ENCODE measurements at places on chromosomes 13 and 19.
A peak's percentile ranks its signal among the peaks of the same experiment; 100 is the strongest.

- no peaks in the 10 kb centered on the region for H3K4me1 ChIP-seq
- H3K27ac ChIP-seq: no peak overlapping the region
- H3K4me3 ChIP-seq: no peak overlapping the region
- H3K36me3 ChIP-seq: no peaks in the 10 kb centered on the region
- no peak for DNase-seq
Observed at GRCh38 chr13:58343076-58343475, 711.5 kb downstream of the PCDH17 start.

DNA sequence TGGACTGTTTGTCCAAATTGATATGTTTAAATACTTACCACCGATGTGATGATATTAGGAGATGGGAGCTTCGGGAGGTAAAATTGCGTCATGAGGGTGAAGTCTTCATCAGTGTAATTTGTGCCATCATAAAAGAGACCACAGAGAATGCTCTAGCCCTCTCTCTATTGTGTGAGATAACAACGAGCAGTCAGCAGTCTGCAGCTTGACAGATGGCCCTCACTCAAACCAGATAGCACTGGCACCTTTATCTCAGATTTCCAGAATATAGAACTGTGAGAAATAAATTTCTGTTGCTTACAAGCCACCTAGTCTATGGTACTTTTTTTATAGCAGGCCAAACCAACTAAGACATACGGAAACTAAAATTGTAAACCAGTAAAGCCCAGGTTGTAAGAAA, 1718.9 kb upstream of the MIR17HG start:
- H3K27me3 ChIP-seq: no peaks in the 10 kb centered on the region
- no peak overlapping the region for H3K27ac ChIP-seq
- DNase-seq: no peak
- H3K36me3 ChIP-seq: no peaks in the 10 kb centered on the region

GRCh38 chr13:33175991-33176390, 109.6 kb downstream of the STARD13 start:
- no peak overlapping the region for H3K4me3 ChIP-seq
- DNase-seq: no peak
- no peak overlapping the region for H3K27ac ChIP-seq
- H3K4me1 ChIP-seq: peaks cover 7% of the 10 kb centered on the region
- H3K27me3 ChIP-seq: no peaks in the 10 kb centered on the region

DNA sequence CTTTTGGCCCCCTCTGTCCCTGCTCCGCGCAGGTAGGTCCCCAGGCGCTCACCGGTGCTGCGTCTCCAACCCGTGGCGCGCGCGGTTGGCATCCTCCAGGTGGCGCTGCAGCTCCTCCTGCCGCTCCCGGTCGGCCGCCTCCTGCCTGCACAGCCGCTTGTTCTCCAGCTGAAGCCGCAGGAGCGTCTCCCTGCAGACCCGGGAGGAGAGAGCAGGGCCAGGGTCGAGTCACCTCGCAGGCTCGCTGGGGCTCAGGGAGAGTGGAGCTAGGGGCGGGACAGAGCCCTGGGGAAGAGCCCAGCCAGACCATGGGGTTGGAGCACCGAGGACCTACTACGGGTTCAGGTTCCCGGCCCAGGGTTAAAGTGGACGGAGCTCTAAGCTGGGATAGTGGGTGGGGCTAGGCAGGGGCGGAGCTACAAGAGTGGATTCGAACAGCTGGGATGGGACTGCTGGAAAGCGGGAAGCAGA, 9.3 kb downstream of the HOOK2 start:
- peaks cover 8% of the 10 kb centered on the region for H3K36me3 ChIP-seq
- no peaks in the 10 kb centered on the region for H3K27me3 ChIP-seq
- H3K4me1 ChIP-seq: no peaks in the 10 kb centered on the region
- H3K4me3 ChIP-seq: no peak overlapping the region
- no peak for DNase-seq

DNA sequence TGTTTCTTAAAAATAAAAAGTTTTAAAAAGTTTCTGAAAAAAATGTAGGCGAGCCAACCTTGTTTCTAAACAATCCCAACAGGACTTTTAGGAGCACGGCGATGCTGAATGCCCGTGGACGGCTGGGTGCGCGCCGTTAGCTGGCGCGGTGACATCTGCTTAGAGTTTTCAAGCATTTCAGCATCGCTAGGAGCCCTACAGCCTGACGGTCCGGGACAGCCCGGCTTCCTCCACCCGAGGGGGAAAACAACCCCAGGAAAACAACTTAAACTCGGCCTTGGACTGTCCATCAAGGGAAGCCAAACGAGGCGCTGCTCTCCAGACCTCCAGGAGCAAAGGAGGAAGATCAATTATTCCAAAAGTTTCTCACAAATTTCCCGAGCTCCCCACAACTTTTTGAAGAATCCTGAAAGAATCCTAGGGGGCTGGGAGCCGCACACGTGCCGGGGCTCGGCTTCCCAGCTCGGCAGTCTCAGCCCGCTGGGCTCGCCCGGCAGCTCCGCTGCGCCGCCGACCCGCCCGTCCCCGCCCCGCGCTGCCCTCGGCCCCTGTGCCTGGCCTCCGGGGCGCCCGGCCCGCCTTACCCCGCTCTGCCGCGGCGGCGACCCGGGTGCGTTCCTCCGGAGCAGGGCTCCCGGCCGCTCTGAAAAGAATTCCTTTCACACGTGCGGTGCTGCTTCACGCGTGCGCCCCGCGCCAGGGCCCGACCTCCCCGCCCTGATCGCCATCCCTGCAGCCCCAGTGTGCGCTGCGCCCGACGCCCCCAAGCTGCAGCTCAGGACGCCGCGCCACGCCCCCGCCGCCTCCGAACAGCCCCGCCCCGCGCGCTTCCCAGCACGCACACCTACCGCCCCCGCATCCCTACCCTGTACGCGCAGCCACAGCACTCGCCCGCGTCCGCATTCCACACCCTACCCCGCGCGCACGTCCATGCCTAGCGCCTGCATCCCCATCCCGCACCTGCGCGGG, at the start of gene GJA3:
GJA3 (minus strand) TSS at position 747 of the 969 bp plus-strand sequence. CDS start 17,764 bp downstream, outside the sequence.
- peaks cover 21% of the 10 kb centered on the region for H3K27me3 ChIP-seq
- no peaks in the 10 kb centered on the region for H3K4me1 ChIP-seq
- H3K27ac ChIP-seq: no peak within 1 kb of the TSS
- H3K4me3 ChIP-seq: peak within 1 kb of the TSS; percentile 33

- H3K27ac ChIP-seq: no peak overlapping the region
- no peaks in the 10 kb centered on the region for H3K27me3 ChIP-seq
- no peaks in the 10 kb centered on the region for H3K36me3 ChIP-seq
- H3K4me1 ChIP-seq: no peaks in the 10 kb centered on the region
- no peak overlapping the region for H3K4me3 ChIP-seq
- no peak for DNase-seq
Observed at GRCh38 chr19:56474308-56474707, 2.8 kb downstream of the ZNF667 start.

DNA sequence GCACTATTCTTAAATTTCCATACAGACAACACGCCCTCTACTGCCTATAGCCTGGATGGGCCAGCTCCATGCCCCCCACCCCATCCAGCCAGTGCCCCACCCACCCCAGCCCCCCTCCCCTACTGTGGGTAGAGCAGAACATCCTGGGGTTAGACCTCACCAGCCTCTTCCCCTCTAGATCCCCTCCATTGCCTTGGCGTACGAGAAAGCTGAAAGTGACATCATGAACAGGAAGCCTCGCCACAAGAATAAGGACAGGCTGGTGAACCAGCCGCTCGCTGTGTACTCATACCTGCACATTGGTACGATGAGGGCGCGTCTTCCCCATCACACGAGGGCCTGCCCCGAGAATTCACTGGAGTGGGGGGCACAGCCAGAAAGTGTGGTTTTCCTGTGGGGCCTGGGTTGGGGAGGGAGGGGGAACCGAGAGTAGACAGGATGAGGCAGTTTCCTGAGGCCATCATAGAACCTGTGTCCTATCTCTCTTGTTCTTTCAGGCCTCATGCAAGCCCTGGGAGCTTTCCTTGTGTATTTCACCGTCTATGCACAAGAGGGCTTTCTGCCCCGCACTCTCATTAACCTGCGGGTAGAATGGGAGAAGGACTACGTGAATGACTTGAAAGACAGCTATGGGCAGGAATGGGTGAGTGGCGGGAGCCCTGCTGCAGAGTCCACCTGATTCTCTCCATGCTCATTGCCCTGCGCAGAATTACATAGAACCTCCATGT, 29.1 kb downstream of the ATP12A start:
- no peak for DNase-seq
- H3K4me1 ChIP-seq: no peaks in the 10 kb centered on the region
- H3K36me3 ChIP-seq: peaks cover 3% of the 10 kb centered on the region
- no peaks in the 10 kb centered on the region for H3K27me3 ChIP-seq

GRCh38 chr13:87147076-87147475, 524.1 kb upstream of the SLITRK5 start:
- no peak for DNase-seq
- no peaks in the 10 kb centered on the region for H3K27me3 ChIP-seq
- H3K36me3 ChIP-seq: no peaks in the 10 kb centered on the region

DNA sequence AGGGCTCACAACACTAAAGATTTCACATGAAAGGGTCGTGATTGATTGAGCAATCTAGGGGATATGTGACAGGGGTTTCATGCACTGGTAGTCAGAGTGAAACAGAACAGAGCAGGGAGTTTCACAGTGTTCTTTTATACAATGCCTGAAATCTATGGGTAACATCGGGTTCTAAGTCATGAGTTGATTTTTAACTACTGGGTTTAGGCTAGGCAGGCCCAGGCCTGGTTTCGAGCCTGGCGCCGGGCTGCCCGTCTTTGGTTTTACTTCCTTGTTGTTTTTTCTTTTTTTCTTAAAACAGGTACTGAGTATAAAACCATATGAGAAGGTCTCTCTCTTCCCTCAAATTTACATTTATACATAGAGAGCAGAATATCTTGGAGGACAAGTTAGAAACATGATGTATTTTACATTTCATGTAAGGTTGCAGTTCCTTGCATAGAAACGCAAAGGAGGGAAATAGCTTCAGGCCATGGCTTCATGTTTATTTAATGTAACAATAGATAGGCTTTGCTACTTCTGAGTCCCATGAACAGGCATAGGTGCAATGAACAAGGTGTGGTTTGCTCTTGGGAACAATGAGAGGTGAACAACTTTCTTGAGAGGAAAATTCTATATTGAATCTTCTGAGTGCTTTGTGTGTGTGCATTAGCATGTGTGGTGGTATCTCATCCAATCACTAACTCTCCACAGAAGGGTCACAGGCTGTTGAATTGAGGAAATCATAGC, 128.9 kb upstream of the RXFP2 start:
- no peak overlapping the region for H3K27ac ChIP-seq
- H3K36me3 ChIP-seq: no peaks in the 10 kb centered on the region
- no peak overlapping the region for H3K4me3 ChIP-seq
- H3K4me1 ChIP-seq: no peaks in the 10 kb centered on the region
- no peak for DNase-seq

DNA sequence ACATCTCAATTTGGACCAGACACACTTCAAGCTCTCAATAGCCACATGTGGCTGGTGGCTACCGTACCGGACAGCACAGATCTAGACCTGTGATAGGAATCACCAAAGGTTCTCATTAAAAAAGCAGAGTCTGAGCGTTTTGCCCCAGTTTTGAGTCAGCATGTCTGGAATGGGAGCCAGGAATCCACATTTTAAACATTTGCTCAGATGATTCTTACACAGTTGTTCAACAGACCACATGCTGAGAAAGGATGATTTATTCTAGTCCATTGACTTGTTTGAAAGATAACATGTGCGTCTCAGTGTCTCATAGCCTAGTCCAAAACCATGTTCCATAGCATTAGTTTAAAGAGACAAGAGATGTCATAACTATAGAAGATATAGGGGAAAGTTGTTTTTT, 53.4 kb downstream of the FLT3 start:
- no peak for DNase-seq
- H3K27me3 ChIP-seq: no peaks in the 10 kb centered on the region
- peaks cover 1% of the 10 kb centered on the region for H3K4me1 ChIP-seq
- no peak overlapping the region for H3K27ac ChIP-seq
- H3K36me3 ChIP-seq: no peaks in the 10 kb centered on the region
- no peak overlapping the region for H3K4me3 ChIP-seq

GRCh38 chr19:38527466-38528136, 90.2 kb downstream of the MAP4K1 start:
- no peak overlapping the region for H3K4me3 ChIP-seq
- no peaks in the 10 kb centered on the region for H3K4me1 ChIP-seq
- H3K27ac ChIP-seq: no peak overlapping the region
- no peaks in the 10 kb centered on the region for H3K27me3 ChIP-seq
- DNase-seq: peak; percentile 71

GRCh38 chr13:100290165-100290801, 201.4 kb downstream of the PCCA start:
- H3K4me3 ChIP-seq: no peak overlapping the region
- H3K27ac ChIP-seq: no peak overlapping the region
- no peak for DNase-seq

GRCh38 chr13:95323930-95324662, 22.8 kb upstream of the ABCC4 start:
- no peak overlapping the region for H3K4me3 ChIP-seq
- DNase-seq: peak; percentile 18
- H3K27ac ChIP-seq: no peak overlapping the region
- H3K4me1 ChIP-seq: no peaks in the 10 kb centered on the region
- H3K36me3 ChIP-seq: no peaks in the 10 kb centered on the region

GRCh38 chr19:50759886-50760285, 10.4 kb upstream of the GPR32 start:
- no peak overlapping the region for H3K27ac ChIP-seq
- no peaks in the 10 kb centered on the region for H3K27me3 ChIP-seq
- no peaks in the 10 kb centered on the region for H3K4me1 ChIP-seq

- H3K27ac ChIP-seq: no peak overlapping the region
- no peak overlapping the region for H3K4me3 ChIP-seq
- H3K27me3 ChIP-seq: no peaks in the 10 kb centered on the region
- no peaks in the 10 kb centered on the region for H3K4me1 ChIP-seq
- DNase-seq: no peak
Observed at GRCh38 chr19:7928334-7928706, 2.4 kb upstream of the CTXN1 start.

DNA sequence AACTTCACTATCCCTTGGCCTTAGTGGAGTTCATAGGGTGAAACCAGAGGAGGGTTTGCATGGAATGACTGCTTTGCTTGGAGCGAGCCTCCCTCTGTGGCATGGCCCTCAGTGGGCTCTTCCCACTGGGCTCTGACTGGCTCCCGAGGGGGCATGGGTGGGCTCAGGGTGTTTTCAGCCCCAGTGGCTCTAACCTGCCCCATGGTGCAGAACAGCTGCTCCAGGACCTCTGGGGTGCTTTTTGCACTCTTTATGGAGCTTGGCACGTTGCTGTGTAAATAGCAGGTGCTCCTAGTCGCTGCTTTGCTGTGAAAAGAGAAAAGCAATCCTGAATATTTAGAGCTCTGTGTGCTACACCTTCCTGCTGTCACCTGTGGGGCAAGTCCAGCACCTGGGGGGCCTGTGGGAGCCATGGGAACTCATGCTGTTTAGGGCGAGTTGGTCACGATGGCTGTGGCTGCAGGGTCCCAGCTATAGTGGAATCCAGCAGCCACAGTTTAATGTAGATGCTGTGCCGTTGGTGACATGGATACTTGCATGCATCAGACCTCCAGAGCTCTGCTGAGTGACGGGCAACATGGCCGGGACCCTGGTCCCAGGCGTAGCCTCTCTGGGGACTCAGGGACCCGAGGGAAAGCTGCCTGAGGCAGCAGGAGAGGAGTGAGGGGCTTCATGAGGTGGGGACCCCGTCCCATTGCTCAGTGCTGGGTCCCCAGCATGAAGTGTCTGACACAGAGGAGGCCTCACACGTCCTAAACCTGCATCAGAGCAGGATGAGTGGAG, 14.3 kb upstream of the MCF2L start:
- no peak for DNase-seq
- H3K36me3 ChIP-seq: no peaks in the 10 kb centered on the region
- H3K4me1 ChIP-seq: no peaks in the 10 kb centered on the region
- H3K27me3 ChIP-seq: no peaks in the 10 kb centered on the region
- no peak overlapping the region for H3K27ac ChIP-seq
- H3K4me3 ChIP-seq: no peak overlapping the region

- H3K27ac ChIP-seq: no peak overlapping the region
- H3K4me3 ChIP-seq: no peak overlapping the region
- no peaks in the 10 kb centered on the region for H3K27me3 ChIP-seq
- no peaks in the 10 kb centered on the region for H3K4me1 ChIP-seq
- H3K36me3 ChIP-seq: no peaks in the 10 kb centered on the region
- DNase-seq: peak; percentile 29
Observed at GRCh38 chr19:32330213-32330857, 15.1 kb upstream of the ZNF507 start.

All from mesendoderm (in vitro differentiated cells).